ENCODE measurements at places on chromosomes 4 and X.

DNA sequence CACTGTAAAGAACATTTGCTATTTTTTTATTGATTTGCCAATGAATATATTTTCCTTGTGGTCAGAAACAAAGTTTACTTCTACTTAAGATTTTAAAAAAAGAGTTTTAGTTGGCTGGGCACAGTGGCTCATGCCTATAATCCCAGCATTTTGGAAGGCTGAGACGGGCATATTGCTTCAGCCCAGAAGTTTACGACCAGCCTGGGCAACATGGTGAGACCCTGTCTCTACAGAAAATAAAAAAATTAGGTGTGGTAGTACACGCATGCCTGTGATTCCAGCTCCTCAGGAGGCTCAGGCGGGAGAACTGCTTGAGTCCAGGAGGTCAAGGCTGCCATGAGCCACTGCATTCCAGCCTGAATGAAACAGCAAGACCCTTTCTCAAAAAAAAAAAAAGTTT is 36.8 kb downstream of the LRP2BP start:
- DNase-seq = no peak

GRCh38 chr4:100989401-100989800 is 357.9 kb downstream of the PPP3CA start:
- no peak for DNase-seq

DNA sequence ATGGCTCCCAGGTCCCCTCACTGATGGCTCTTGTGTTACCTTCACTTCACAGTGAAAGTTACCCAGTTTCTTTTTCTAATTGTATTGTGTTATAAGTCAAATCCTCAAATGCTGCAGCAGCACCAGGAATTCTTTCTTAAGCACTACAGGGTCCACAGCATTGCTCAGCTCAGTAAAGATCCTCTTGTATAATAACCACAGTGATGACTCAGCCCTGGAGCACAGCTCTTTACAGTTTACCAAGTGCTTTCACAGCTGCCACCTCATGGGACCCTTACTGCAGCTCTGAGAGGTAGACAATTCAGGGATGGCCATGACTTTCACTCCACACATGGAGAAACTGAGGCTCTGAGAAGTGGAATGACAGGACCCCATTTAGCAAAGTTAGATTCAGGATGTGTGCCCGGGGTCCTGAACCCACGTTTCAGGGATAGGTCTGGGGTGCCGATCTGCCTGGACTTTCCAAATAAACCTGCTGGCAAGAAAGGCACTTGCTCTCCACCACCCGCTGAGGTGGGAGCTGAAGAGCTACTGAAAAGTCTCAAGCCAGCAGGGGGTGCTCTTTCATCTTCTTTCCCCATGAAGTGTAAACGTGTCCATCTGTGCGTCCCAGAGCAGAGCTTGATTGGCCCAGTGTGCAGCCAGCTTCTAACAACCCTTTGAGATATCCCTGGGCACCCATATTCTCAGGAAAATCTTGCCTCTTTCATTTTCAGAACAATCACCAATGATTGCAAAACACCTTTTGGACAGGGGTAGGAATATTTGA is 35.7 kb upstream of the GABRQ start:
- no peak for DNase-seq

GRCh38 chrX:39730662-39731329 is 367.0 kb downstream of the BCOR start:
- no peak for DNase-seq

- DNase-seq = no peak
These were observed 20.9 kb upstream of the CD99L2 start for GRCh38 chrX:150919401-150919800.

DNA sequence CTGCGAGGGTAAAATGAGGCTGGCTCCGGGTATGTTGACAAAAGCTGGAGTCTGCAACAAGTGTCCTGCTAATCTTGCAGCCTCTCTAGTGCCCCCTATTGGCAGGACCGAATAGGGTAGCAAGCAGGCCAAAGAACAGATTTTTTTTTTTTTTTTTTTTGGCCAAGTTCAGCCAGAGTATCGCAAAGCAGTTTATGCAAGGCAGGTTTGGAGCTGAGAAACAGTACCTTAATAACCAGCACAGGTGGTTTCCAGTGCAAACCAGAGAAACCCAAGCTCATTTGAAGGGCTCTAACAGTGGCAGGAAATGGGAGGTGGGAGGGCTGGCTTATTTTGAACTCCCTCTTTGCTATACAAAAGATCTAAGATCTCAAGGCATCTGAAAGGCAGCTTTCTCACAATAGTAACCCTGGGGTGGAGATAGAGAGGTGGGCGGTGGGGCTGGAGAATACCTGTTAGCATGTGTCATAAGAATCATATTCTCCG is 38.2 kb upstream of the OCIAD2 start:
- no peak for DNase-seq

DNA sequence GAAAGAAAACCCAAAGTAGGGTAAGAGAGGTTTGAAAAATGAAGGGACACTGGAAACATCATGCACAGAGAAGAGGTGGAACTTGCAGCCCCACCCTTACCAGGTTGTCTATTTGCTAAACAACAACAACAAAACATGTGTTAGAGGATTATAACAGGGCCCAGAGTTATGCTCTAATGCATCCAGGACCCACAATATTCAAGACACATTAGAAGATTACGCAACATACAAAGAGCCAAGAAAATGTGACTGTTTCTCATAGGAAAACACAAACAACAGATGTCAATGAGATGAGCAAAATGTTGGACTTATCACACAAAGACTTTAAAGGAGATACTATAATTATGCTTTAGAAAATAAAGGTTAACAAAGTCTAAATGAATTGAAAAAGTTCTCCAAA is 128.5 kb downstream of the LRBA start:
- no peak for DNase-seq

- no peak for DNase-seq
These were observed 55.3 kb downstream of the TMPRSS11F start for GRCh38 chr4:68074397-68074796.

DNA sequence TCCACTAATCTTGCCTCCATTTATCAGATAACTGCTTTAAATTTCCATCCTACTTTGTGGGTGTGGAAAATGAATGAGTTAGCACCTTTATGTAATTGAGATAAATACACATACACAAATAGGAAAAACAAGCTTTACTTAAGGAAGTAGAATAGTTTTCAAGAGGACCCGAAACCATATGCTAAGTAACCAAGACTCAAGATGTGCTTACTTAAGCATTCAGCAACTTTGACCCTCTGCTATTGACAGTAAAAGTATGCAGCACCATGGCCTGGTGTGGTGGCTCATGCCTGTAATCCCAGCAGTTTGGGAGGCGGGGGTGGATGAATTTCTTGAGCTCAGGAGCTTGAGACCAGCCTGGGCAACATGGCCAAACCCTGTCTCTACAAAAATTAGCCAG is 29.9 kb downstream of the RNF175 start:
- no peak for DNase-seq

GRCh38 chrX:151631822-151632221 is 63.4 kb upstream of the PRRG3 start:
- no peak for DNase-seq

- no peak for DNase-seq
These were observed at the start of gene FRG1 for GRCh38 chr4:189940178-189941004. Gene FRG1, plus strand, starts transcription at chr4:189940872. Its CDS starts 138 bp downstream, at chr4:189941010.

- no peak for DNase-seq
These were observed 1.5 kb downstream of the NIPAL1 start for GRCh38 chr4:48018112-48018511.

DNA sequence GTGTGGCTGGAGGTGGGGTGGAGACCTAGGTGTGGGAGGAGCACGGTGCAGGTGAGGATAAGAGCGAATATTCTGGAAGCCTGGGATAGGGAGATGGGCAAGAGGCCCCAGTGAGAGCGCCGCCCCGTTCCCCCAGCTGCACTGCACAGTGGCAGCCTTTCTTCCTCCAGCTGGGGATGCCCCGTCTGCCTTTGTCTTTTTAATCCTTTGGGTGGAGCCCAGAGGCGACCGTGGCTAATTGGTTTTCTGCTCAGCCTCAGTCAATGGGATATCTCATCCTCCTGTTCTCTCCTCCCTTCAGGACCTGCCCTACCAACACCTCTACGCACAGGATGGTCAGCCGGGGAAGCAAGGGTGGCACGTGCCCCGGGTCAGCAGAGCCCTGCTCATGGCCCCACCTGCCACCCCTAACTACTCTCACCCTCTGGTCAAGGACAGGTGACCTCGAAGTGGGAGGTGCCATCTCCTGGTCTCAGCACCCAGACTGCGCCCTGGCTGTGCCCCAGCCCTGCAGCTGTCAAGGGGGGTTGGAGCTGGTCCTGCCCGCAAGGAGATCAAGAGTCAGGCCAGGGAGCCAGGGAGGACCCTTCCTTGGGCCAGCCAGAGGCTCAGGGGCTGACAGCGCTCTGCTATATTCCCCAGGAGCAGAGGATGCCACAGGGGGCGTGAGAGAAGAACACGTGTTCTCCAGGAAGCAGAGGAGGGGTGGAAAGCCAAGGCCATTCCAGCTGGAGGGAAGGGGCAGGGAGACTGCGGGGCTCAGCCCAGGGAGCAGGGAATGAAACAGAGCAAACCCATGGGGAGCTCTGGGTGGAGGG is 64.0 kb downstream of the ADRA2C start:
- DNase-seq = no peak

DNA sequence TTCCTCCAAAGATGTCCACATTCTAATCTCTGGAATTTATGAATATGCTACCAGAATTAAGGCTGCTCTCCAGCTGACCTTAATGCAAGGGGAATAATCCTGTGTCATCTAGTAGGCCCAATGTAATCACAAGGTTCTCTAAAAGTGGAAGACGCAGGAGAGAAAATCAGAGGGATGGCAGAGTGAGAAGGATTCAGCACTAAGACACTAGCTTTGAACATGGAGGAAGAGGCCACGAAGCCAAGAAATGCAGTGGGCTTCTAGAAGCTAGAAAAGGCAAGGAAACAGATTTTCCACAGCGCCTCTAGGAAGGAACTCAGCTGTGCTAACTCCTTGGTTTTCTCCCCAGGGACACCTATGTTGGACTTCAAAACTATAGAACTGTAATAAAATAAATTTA is 240.7 kb upstream of the TRAM1L1 start:
- no peak for DNase-seq

GRCh38 chr4:32700838-32701237 is 1980.7 kb downstream of the PCDH7 start:
- DNase-seq = no peak

DNA sequence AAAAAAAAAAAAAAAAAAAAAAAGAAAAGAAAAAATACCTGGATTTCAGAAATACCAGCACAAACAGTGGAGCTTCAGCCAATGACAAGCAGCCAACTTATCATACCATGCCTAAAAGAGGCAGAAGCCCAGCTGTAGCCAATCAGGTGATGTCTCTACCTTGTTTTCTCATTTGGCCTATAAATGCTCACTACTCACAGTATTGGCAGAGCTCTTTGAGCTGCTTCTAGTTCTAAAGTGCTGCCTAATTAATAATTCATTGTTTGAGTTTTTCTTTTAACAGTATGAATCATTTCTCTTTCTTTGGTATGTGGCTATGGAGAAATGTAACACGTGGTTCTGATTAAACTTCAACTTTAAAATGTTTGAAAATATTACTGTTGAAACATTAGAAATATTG is 188.8 kb upstream of the TECRL start:
- DNase-seq = no peak

DNA sequence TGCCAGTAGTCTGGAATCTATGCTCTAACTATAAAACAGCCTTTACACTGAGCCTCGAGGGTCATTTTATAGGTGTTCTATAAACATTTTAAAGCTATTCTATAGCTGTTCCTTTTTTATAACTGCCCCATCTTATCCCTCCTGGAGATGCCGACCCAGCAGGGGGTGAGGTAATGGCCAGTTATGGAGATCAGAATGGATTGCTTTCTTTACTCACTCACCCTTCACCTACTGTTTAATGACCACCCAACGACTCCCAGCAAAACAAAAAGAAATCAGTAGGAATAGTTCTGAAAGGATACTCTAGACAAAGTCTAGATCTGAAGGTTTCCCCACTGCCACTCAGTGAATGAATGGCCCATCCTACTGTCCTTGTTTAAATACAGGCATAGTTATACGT is 1113.1 kb downstream of the FAT4 start:
- no peak for DNase-seq

DNA sequence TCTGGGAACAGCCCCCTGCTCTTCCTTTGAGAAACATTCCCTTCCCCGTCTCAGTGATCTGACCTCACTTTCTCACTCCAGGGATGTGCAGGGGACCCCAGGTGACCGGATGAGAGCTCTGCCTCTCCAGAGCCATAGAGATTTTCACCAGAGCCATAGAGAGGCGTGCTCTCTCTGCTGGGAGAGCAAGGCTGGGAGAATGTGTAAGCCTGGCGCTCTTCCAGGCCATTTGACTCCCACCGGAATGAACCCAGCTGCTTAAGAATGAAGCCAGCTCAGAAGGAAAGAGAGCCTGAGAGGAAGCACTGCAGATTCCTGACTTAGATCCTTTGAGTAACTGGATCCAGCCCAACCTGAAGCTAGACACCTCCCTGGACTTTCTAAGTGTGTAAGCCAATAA is 106.4 kb downstream of the DHX15 start:
- no peak for DNase-seq

DNA sequence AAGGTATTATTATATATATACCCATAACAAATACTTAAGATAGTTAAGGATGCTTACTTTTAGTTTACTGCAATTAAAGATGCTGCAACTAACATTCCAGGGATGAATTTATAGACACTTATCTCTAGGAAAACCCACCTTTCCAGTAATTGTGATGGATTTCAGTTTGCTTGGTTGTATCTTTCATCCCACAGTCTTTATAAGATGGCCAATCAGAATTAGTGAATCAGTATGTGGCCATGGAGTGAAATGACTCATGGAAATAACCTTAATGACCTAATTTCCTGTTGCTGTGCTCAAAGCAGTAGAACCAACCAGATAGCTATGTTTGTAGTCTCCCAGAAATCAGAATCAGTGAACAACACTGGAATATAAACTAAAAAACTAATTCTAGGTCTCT is 26.4 kb downstream of the MOSPD2 start:
- DNase-seq = no peak

DNA sequence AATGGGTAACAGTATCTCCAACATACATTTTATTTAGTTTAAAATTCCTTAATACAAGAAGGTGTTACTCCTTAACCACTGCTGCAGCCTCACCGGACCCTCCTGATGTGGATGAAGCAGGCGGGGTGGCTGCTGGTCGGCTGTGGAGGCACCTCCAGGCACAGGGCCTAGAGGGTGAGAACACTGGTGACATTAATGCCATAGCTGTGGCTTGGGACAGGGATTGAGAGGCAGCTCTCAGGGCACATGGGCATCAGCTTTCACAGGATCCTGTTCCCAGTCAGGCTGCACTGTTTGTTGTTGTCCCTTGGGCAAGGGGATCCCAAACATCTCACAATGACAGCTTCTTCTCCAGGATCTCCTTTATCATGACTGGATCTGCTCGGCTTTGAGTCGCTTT is 90.0 kb downstream of the GATB start:
- DNase-seq = no peak

GRCh38 chr4:8398347-8398746 is 42.2 kb downstream of the ACOX3 start:
- DNase-seq = no peak

Measured in cortex of kidney (tissue), 1 donor.